Amniotic stem cell (primary cell): ENCODE measurements at places on chromosomes 4 and X.

DNA sequence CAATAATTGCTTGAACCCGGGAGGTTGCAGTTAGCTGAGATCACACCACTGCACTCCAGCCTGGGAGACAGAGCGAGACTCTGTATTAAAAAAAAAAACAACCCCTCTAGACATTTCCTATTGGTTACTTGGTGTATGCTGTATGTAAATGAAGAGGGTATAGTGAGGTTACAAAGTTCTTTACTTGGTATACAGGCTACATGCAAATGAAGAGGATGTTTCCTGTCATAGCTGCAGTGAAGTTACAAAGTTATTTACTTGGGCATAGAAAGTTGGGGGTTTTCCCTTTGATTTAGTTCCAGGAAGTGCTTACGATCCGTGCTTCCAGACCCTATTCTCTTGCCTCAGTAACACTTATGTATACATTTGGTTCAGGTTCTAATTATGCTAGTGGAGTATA, 38.4 kb upstream of the CLNK start:
- no peak for DNase-seq

DNA sequence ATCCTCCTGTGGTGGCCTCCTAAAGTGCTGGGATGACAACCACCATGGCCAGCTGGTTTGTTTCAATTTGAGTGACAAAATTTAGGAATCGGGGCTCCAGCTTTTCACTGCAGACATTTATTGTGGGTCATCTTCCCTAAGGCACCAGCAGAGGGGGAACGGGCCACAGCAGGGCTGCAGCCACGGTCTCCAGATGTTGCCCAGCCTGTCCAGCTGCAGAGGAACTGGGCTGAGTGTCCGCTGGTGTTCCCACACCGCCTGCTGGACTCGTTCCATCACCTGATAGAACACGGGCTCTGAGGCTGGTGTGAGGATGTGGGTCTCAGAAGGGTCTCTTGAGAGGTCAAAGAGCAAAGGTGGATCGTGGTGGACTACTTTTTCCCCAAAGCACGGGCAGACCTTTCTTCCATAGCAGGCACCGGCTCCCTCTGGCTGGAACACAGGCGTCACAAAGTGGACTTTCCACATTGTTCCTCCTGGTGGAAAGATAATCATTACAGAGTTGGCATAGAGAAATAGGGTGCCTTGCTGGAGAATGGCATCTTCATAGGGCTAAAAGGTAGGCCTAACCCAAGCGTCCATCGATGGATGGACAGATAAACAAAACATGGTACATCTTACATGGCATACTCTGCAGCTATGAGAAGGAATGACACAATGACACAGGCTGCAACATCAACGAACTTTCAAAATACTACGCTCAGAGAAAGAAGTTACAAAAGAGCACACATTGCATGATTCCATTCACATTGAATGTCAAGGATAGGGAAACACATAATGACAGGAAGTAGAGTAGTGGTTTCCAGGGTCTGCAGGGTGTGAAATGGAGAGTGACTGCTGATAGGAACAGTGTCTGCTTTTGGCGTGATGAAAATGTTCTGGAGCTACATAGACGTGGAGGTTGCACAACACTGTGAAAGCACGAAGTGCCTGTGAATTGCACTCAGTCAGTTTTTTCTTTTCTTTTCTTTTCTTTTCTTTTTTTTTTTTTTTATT, 5.9 kb upstream of the ARSD start:
- no peak for DNase-seq

DNA sequence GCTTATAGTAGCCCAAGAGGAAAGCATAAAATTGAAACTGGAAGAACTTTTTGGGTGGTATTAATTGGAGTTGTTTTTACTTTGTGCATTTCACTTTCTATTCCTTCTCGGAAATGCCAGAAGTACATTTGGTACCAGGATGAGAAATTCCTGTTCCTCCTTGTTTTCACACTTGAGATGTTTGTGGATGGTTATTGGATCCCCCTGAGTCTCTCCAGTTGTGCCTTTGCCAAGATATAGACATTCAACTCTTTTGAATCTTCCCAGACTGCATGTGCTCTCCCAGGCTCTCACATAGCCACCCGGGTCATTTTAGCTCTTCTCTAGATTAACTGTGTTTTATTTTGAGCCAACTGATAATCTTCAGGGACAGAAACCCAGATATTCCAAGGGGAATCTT, 120.5 kb downstream of the AFF1 start:
- DNase-seq: no peak

DNA sequence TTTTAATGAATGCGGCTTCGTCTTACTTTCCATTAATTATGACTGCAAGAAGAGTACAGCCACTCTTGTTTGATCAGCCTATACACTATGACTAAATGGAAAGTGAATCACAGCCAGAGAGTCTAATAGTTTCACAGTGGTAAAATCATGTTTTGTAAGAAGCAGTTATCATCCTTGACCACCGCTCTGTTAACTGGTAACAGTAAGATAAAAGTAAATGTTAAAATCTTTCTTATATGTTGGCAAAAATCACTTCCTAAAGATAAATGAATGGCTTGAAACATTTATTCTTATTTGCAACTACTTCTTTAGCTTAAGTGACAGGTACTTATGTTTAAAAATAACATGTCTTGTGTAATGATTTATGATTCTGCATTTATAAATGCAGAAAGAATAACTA, 13.2 kb downstream of the GALNT7 start:
- DNase-seq: no peak

- DNase-seq: no peak
These were observed 468.3 kb downstream of the PCDH18 start for GRCh38 chr4:137063961-137064360.

GRCh38 chr4:79528241-79528706, 120.2 kb upstream of the GK2 start:
- no peak for DNase-seq

- DNase-seq: no peak
These were observed 149.6 kb downstream of the NAF1 start for GRCh38 chr4:163017135-163017534.

GRCh38 chrX:19912-20571, 261.1 kb upstream of the PLCXD1 start:
- no peak for DNase-seq
